ENCODE measurements at places on chromosomes 1 and 21.
A peak's percentile ranks its signal among the peaks of the same experiment; 100 is the strongest.

- peak; percentile 7 for DNase-seq
These were observed 264.5 kb downstream of the MRPL39 start for GRCh38 chr21:25342816-25343215.

- no peak for DNase-seq
These were observed 64.0 kb downstream of the SLC19A1 start for GRCh38 chr21:45478115-45478801.

DNA sequence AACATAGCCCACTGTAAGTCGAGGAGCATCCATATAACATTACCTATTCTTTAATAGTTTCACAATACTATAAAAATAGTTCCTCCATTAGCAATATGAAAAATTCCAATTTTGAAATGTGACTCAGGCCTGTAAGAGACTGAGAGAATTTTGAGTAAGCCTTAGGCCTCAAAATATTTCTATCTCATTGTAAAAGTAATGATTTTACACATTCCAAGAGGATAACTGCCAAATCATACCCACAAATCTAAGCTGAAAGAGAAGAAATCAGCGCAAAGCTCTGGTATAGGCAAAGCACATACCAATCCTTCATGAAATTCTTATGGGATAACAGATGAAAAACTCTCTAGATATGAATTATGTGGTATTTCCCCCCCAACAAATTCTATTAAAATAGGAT, 144.1 kb downstream of the CDC42BPA start:
- DNase-seq, result no peak

- no peak for DNase-seq
These were observed 465.2 kb downstream of the AJAP1 start for GRCh38 chr1:5119366-5120234.

DNA sequence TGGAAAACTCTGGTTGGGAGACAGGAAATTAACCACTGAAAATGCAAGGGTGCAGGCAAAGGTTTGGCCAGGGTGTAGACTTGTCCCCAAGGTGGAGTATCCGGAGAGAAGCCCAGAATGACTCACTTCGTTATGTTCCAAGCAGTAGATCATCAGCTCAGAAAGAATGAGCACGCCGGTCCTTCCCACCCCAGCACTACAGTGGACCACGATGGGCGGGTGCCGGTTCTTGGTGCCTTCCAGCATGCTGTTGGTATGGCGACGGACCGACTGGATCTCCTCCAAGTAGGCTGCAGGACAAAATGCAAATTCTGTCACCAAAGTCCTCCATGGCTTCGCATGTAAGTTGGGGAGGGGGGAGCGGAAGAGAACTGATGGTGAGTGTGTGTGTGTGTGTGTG, 83.4 kb downstream of the SMYD2 start:
- no peak for DNase-seq

- no peak for DNase-seq
These were observed 29.8 kb downstream of the ZYG11B start for GRCh38 chr1:52756020-52756419.

DNA sequence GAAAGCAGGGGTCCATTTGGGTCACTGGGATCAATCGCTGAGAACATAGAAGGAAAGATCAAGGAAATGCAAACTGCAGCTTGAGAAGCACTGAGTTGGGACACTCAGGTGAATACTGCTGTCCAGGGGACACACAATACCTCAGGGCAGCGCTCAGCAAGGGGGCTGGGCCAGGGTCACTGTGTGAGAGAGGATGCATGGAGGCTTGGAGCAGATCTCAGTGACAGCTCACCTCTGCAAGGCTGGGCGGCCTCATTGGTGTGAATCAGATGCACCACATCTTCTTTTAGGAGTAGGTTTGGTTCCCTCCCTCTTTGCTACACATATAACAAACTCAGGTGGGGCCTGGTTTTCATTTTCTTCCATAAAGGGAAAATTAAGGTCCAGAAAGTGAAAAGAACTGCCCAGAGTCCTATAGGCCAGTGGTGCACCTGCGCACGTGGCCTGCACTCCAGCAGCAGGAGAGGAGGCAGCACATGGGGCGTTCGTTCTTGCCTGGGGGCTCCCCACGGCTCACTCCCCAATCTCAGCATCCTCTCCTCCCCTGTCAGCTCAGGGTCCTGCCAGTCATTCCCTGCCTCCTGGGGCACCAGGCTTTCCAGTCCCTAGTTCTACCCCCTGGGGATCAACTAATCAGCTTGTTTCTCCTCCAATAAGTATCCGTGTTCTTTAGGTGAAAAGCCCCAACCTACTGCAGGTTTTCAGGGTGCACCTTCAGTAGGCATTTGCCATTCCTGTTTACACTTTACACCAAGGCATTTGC, 1.5 kb downstream of the A3GALT2 start:
- no peak for DNase-seq

- DNase-seq, result no peak
These were observed 47.4 kb downstream of the KCNN3 start for GRCh38 chr1:154822717-154823116.

GRCh38 chr1:940107-941014, 16.6 kb downstream of the SAMD11 start:
- no peak for DNase-seq

DNA sequence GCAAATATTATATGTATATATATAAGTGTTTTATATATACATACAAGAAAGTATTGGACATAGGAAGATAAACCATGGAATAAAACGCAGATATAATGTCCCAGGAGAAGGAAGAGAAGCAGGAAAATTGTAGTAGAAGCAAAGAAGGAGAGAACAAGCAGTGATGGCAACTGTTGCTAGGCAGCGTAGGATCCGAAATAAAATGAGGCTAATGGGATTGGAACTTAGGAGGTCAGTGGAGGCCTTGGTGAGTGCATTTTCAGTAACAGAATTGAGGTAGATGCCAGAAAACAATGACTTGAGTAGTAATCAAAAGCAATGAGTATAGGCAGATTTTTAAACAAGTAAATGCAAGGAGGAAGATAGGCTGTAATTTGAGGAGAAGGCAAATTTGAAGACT, 265.8 kb downstream of the LRRC7 start:
- no peak for DNase-seq

DNA sequence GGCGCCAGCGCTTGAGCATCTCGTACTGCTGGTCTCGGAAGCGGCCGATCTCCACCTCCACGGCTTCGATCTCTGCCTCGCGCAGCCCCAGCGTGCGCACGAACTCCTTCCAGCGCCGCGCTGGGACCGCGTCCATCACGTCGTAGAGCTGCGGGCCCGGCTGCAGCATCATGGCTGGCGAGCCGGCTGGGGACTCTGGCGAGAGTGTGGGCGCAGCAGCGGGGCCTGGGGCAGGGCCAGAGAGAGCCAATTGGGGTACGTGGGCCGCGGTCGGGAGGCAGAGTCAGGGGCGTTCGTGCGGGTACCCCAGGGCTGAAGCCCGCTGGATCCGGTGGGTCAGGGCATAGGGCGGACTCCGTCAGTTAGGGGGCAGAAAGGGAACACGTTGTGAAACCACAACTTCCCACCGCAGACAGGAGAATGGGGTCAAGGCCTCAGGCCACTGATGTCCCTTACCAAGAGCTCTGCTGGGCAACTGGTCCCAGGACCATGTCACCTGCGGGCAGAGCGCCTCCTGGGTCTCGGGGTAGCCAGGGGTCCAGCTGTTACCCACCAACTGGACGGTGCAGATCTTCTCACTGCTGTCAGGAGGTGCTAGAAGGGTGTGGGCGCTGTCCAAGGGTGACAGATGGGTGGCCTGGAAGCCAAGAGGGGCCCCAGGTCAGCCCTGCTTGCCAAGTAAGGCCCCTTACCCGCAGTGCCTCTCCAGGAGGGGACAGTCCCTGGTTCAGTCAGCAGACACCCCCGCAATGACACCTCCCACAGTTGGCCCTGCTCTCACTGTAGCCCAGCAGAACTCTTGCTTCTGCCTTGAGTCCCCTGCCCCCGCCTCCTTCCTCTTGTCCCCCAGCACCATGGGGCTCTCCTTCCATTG, 4.2 kb downstream of the TNFRSF25 start:
- DNase-seq, result no peak

- DNase-seq, result no peak
These were observed 152.9 kb downstream of the TM2D1 start for GRCh38 chr1:61572046-61572445.

- no peak for DNase-seq
These were observed 353.4 kb upstream of the AJAP1 start for GRCh38 chr1:4301007-4301406.

GRCh38 chr1:202007304-202007703, 3.1 kb upstream of the ELF3 start:
- DNase-seq, result no peak

DNA sequence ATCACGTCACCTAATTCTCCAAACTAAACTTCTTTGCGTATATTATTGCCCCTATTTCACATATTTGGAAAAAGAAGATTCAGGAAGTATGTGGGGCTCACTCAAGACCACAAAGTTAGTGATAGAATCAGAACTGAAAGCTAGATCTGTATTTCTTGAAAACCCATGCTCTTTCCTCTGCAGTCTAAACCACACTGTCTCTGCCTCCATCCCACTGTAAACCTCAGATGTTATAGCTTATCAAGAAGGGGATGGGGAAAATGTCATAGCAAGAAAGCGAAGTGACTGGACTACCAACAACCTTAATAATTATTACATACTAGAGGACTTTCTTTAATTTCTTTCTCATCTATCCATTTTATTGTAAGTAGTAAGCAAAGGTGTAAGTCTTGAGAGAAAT, 257.7 kb upstream of the SGIP1 start:
- DNase-seq, result no peak

DNA sequence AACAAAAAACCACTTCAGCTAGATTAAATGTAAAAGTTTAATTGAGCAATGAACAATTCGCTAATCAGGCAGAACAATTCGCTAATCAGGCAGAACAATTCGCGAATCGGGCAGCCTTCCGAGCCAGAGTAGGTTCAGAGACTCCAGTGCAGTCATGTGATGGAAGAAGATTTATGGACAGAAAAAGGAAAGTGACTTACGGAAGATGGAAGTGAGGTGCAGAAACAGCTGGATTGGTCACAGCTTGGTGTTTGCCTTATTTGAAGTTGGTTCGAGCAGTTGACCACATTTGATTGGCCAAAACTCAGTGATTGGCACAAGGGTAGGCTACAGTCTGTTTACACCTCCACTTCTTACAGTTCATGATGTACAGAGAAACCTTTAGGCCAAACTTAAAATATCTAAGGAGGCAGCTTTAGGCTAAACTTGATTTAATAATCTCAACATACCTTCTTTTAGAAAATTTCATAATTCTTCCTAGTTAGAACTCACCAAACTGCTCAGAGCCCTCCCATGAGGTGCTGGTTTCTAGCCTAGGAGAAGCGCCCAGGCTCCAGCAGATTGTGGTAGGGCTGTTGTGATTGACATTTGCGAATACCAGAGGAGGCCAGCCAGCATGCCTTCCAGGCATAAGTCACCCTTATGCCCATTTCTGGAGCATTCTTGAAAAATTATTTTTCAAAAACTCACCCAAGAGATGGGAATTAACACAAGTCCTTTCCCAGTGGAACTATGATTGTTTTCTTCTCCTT, 22.8 kb upstream of the KCNC4 start:
- DNase-seq, result no peak

DNA sequence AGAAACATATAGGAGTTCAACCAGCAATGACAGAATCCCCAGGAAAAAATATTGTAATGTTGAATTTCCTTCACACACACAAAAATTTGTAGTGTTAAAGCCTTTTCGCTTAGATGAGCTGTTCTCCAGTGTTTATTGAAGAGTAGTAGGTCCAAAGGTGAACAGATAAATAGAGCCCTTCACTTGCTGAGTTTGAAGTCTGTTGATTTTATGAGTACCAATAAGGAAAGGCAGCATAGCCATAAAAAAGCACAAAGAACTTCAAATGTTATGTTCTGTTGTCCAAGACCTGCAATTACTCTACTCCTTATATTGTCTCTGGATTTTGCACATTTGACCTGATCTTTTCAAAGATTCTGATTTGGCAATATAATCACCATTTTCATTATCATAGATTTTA, 362.7 kb upstream of the B3GALT2 start:
- DNase-seq, result no peak

GRCh38 chr1:8866792-8867415, 11.6 kb downstream of the ENO1 start:
- DNase-seq, result no peak

GRCh38 chr1:193176113-193176512, 10.3 kb downstream of the B3GALT2 start:
- no peak for DNase-seq

DNA sequence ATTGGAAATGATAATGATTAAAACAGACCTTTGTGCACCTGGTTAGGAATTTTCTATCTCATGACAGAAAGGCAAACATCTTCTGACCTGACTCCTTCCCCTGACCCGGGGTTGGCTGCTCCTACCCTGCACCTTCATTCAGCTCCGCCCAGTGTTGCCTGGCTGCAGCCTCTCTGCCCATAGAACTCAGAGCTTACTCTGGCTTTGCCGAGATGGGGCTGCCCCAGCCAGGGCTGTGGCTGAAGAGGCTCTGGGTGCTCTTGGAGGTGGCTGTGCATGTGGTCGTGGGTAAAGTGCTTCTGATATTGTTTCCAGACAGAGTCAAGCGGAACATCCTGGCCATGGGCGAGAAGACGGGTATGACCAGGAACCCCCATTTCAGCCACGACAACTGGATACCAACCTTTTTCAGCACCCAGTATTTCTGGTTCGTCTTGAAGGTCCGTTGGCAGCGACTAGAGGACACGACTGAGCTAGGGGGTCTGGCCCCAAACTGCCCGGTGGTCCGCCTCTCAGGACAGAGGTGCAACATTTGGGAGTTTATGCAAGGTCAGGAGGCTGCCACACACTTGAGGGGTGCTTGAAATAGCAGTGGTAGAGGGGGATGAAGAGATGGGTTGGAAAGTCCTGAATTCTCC, at the start of gene DIO1:
TSS of gene DIO1 (plus strand) at position 189 of the 638 bp plus-strand sequence. CDS start at position 213, 24 bp downstream.
- no peak for DNase-seq

DNA sequence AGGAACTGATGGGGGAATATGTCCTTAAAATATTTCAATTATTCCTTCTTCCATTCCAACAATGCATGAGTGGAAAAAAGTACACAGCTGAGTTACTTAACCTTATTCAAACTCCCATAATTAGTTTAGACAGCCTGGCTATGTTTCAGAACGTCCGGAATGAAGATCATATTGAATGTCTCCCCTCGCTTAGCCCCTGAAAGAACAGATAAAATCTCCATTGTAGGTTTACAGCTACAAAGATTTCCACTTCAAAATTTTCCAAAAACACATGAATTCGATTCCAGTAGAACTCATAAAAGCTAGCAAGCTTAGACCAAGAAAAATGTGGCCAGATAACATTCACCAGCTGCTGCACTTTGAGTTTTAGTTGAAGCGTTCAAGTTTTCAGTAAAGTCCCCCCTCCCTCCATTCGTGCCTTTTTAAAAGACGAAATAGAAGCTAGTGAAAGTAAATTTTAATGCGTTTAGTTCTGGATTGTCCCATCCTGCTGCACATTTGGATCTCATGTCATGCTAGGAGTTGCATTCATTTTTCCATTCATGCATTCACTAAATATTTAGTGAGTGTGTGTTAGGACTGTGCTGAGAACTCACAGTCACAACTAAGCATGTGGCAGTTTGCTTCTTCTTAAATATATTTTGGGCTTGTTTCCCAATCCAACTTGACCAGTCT, 29.4 kb upstream of the SSX2IP start:
- DNase-seq, result no peak

- no peak for DNase-seq
These were observed 492.3 kb upstream of the PRMT6 start for GRCh38 chr1:106564192-106564591.

- no peak for DNase-seq
These were observed 33.9 kb upstream of the ASPM start for GRCh38 chr1:197180252-197180878.
